ENCODE measurements at places on chromosomes 4 and X. TPM values are rescaled to one million over a fixed set of nuclear protein-coding genes. Genes with fewer than 3 reads are reported as not detected.
A peak's percentile ranks its signal among the peaks of the same experiment; 100 is the strongest.

ADH1B gene
- 0.43 TPM for total RNA-seq

CCDC110 gene
- total RNA-seq: 0.43 TPM

ARHGAP36 gene
- not detected for total RNA-seq

SMR3B gene
- total RNA-seq: not detected

DNA sequence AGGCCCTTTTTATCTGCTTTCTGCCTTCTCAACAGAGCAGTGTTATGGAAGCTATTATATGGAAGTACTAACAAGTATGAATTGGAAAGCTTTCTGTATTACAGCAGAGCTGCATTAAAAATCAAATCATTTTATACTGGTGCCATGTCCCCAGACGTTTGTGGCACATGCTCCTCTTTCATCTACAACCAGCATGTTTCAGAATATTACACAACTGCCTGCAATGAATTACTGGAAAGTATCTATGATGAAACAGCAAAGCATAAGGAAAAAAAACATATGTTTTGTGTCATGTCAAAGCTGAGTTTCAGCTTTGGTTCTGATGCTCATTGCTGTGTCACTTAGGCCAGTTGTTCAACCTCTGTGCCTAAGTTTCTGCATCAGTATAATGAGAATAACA is 576.8 kb downstream of the GBA3 start:
- DNase-seq: no peak

DNA sequence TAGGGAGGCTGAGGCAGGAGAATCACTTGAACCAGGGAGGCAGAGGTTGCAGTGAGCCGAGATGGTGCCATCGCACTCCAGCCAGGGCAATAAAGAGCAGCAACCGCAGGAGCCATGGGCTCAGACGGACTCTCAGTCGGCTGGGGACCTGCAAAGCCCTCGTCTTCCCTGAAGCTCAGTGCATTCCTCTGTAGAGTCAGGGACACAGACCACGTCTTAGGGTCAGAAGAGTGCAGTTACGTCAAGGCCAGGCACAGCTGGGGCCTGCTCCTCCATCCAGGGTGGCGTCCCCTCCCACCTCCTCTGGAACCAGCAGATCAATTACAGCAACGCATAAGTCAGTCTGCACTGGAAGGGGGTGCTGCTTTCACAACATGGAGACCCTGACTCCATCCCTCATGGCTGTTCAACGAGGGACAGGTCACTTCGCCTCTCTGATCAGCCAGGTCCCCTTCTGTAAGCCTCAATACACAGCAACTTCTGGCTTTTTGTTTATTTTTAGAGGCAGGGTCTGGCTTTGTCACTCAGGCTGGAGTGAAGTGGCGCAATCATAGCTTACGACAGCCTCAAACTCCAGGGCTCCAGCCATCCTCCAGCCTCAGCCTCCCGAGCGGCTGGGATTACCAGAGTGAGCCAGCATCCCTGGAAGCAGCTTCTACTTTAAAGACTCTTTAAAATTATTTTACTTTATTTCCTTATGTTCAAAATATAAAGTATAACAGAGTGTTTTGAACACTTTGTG is 76.4 kb downstream of the ZFYVE28 start:
- no peak for DNase-seq

DNA sequence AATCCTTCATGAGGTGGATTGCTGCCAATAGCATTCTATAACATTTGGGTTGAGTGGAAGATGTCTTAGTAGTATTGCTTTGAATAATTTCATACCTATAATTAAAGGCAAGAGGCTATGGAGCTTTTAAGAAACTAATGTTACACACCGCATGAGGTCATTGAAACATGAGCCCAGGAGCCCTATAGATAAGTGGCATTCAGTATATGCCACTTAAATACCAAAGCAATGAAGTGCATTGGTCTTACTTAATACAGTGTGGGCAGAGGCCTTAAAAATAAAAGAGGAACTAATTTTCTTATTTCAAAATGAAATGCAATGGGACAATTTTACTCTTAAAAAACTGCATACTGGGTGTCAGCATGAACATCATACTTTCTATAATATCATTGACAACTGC is 47.5 kb downstream of the SPATA18 start:
- DNase-seq: no peak

- no peak for DNase-seq
Observed at GRCh38 chr4:71614621-71615020, 169.3 kb downstream of the GC start.

DNA sequence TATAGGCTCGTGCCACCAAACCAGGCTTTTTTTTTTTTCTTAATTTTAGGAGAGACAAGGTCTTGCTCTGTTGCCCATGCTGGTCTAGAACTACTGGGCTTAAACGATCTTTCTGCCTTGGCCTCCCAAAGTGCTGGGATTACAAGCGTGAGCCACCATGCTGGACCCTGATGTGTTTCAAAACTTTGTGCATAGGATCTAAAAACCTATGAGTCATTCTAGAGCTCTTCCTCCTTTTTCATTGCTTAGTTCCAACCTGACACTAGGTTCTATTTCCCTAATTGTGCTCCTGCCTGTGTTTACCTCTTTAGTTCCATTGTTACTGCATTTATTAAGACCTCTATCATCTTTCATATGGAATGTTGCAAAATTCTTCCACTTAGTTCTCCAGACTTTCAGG is 57.3 kb downstream of the HPGD start:
- no peak for DNase-seq

DNA sequence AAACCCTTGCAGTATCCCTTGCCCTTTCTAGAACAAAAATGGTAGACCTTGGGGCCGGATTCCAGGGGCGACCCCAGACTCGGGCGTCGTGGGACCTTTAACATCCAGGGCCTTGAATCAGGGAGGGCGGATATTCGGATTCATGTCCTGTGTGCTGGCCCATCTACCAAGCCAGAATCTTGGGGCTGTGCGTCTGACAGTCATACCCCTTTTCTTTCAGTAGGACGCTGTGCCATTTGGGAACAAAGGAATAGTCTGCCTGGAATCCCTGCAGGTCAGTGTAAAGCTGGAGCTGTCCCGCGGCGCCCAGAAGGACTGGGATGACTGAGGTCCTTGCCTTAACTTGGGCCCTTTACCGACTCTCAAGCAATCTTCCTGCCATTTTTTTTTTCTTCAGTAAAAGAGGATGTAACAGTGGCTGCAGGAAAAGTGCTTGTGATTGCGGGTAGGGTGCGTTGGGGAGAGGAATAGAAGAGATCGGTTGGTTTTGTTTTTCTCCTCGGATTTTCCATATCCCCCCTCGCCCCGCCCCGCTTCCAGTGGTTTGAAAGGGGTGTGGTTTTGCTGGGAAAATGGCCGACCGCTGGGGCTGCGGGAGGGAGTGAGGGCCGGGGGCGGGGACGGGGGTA is 518 bp downstream of the ARMCX1 start:
- DNase-seq: peak; percentile 59

- peak; percentile 8 for DNase-seq
Observed at GRCh38 chr4:142043509-142043908, 407.1 kb downstream of the IL15 start.

DNA sequence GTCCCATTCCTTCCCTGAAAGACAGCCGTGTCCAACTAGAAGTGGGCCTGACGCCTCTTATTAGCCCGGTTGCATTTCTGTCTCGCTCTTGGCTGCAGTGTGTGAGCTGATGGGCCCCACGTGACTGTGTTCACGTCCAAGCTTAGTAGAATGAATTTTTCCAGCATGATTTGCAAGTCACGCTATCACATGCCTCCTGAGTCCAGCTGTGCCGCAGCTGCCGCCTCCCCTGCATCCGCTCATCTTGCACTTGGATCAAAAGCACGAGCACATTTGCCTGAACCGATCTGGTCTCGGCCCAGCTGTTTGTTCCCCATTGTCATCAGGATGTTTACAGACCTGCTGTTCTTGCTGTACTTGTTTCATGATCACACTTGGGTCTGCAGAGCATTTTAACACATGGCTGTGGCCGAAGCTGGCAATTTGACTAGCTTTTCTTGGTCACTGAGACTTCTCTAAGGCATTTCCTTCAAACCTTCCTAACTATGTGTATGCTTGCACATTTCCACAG is 126.5 kb downstream of the KIT start:
- DNase-seq: peak; percentile 88

DNA sequence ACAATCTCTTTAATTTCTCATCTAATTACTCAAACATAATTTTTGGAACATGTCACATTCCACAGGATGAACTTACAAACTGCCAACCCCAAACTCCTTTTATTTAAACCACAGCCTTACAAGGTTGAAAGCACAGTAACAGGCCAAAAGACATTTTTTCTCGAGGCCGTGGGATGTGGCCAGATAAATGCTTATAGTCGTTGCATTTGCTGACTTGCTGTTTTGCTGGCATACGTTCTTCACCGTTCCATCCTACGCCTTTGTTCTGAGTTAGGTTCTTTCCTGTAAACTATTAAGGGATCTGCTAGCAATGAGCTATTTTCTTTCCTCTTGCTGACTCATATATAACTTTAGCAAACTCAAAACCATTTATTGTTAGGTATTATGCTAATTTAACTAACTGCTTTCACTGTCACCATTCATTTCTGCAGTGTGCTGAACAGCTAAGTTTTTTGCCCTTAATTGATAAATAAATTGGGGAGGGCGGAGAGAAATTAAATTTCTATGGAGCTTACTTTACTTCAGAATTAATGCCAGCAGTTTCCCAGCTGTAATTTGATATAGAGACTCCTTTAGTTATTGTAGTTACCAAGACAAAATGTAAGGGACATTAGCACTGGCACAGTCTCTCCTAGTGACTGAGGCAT is 135.1 kb upstream of the PACRGL start:
- peak; percentile 35 for DNase-seq

DNA sequence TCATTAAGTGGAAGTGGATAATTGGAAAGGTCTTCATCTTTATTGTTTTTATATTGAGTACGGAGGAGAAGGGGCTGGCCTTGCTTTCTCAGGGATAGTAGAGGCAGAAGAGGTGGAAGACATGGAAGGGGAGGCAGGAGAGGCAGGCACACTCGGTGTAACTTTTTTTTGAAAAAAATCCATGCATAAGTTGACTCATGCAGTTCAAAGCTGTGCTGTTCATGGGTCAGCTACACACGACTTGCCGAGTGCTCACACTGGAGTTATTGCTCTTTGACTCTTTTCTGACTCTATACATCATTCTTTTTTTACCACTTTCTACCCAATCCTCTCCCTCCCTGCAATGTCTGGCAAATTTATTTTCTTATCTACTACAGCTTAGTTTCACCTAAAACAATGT is 158.3 kb upstream of the AADAT start:
- DNase-seq: no peak

DNA sequence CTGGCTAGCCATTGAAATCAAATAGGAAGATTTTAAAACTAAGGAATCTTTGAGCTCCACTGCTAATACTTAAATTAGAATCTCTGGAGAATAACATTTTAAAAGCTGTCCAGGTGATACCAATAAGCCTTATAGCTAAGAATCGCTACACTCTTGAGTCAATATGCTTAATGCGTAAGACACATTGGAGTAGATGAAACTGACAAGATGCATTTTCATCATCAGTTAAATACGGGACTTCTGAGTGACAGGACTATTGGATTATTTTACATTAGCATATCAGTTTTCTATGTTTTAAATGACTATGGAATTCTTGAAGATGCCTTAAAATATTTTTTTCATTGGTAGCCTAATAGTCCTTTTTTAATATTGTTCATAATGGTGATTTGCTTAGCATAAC is 80.2 kb downstream of the ATOH1 start:
- no peak for DNase-seq

DNA sequence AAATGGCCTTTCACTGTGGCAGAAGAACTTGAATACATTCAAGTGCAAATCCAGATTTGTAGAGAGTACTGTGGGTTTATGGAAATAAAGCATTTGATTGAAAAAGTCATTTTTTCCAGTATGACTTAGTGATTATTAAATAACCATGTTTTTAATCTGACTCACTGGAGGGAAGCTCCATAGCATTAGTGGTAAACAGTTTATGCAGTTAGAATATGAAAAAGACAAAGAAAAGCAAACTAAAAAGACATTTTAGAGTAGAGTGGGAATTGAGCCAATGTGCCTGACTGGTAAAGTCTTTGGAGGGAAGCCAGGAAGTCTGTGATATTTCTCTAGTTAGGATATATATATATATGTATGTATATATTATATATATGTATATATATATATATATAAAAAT is 53.4 kb downstream of the FAT4 start:
- peak; percentile 54 for DNase-seq

- peak; percentile 65 for DNase-seq
Observed at GRCh38 chr4:73862322-73862721, 6.9 kb upstream of the CXCL1 start.

All from fibroblast of villous mesenchyme (primary cell).